ENCODE measurements at places on chromosomes 4 and X.
A peak's percentile ranks its signal among the peaks of the same experiment; 100 is the strongest.

DNA sequence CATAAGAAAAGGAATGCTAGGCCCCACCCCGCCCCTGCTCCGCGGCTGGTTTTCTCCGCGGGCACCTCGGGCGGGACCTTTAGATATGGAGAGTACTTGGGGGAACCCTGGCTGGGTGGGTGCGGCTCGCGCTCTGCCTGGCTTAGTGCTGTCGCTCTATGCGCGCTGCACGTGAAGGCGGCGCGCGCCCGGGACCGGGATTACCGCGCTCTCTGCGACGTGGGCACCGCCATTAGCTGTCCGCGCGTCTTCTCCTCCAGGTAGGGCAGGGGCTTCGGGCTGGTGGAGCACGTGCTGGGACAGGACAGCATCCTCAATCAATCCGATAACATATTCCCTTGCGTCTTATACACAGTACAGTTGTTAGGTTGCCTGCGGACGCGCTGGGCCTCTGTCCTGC, 56.0 kb downstream of the MAGEB10 start:
- DNase-seq: no peak

DNA sequence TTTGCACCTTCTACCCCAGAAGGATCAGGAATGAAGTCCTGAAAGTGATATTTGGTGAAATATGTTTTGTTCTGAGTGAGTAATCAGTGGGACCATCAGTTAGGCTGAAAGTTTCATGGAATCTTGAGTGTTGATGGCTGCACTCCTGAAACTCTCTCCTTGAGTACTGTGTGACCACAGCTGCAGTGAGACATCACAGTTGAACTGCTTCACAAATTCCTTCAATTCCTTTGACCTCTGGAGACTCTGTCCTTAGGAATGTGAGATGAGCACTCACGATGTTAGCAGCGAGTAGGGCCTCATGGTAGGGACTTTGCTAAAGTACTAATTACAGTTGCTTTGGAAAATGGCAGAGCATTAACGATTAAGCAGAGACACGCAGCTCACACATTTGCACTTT, 142.9 kb upstream of the SLC4A4 start:
- no peak for DNase-seq

GRCh38 chr4:7807351-7807921, 132.2 kb downstream of the AFAP1 start:
- DNase-seq: no peak

- DNase-seq: no peak
Observed at GRCh38 chr4:27057662-27058061, 197.0 kb downstream of the STIM2 start.

DNA sequence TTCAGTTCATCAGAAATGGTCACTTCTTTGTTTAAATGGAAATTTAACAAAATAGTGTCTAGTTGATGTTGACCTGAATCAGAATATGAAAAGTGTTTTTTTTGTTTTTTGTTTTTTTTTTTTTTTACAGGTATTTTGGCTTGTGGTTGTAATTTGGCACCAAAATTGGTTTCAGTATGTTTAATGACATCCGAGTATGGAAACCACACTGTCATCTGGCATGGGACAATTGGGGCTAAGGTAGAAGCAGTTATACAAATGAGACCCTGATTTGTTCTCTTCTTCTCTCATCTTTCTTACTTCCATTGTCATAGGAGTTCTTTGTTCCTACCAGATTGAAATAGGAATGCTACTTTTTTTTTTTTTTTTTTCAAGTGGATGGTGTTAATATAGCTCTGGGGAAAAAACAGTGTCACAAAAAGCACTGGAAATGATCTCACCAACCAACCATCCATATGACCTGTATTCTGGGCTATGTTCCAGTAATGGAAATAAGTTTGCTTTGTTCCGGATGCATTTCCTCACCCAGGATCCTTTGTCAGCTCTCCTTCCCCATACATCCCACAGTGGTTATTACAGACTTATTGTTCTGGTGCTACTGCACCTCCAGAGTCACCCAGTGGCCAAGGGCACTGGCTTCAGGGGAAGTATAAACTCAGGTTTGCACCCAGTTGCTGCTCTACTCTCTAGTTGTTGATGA, 95.8 kb downstream of the ATXN3L start:
- no peak for DNase-seq

DNA sequence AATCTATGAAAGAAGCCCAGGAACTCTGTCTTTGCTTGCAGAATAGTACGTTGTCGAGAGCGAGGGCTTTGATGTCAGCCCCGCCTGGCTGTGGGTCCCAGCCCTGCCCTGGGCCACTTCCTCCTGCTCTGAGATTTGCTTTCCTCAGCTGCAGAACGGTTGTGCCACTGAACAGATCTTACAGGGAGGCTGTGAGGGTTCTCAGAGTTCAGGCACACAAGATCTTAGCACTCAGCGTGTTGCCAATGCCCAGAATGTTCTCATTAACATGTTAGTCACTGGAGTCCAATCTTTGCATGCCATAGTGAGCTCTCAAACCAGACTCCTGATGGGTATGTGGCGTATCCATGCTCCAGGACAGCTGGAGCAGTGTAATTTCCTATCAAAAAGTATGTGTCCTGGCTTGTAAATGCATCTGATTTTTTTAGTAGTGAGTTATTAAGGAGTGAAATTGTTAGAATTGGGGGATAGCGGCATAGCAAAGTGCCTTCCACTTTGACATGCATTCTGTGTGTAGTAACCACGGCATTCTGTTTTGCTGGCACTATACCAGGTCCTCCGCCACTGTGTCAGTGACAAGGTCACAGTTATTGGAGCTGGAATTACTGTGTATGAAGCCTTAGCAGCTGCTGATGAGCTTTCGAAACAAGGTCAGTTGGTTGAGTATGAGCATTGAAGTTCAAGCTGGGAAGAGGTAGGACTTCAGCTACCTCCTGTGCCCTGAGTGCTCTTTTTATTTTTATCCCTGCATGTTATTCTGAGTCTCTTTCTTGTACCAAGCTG, 31.6 kb downstream of the TKTL1 start:
- no peak for DNase-seq

DNA sequence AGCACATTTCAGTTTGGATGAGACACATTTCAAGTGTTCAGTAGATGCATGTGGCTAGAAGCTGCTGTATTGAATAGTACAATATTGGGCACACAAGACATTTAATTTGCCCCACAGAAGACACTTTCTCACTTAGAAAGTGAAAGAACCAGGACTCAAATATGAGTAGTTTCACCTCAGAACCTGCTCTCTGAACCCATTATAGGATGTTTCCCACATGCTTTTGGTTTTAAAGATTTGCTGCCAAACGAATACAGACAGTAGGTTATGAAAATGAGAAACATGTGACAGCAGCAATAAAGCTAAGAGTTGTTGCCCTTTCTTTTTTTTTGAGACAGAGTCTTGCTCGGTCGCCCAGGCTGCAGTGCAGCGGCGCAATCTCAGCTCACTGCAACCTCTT, 32.3 kb downstream of the C4orf54 start:
- no peak for DNase-seq

- no peak for DNase-seq
Observed at GRCh38 chr4:53196882-53197771, 168.7 kb downstream of the SCFD2 start.

GRCh38 chr4:158179465-158179864, 6.6 kb upstream of the GASK1B start:
- no peak for DNase-seq

GRCh38 chr4:16694884-16695276, 203.6 kb downstream of the LDB2 start:
- no peak for DNase-seq

DNA sequence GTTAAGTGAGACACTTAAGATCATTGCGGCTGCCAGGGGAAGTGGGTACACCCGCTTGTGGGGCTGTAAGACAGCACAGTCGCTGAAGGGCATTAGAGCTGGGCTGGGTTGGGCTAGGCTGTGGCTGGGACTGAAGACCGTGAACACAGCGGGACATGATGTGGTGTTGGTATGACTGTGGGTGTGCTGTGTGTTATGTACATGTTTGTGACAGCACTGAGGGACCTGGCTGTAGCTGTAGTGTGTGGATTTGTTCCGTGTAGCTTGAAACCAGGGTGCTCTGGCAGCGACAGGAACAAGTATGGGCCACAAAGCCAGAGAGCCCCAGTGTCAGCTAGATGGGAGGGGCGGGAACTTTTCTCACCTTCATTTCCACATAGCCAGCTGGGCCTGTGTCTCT, 82.1 kb downstream of the NHSL2 start:
- peak; percentile 3 for DNase-seq

GRCh38 chr4:95360256-95360903, 188.4 kb downstream of the UNC5C start:
- DNase-seq: no peak

- no peak for DNase-seq
Observed at GRCh38 chr4:87679449-87680169, 29.5 kb downstream of the DMP1 start.

GRCh38 chrX:147850875-147851274, 60.8 kb upstream of the FMR1 start:
- no peak for DNase-seq

DNA sequence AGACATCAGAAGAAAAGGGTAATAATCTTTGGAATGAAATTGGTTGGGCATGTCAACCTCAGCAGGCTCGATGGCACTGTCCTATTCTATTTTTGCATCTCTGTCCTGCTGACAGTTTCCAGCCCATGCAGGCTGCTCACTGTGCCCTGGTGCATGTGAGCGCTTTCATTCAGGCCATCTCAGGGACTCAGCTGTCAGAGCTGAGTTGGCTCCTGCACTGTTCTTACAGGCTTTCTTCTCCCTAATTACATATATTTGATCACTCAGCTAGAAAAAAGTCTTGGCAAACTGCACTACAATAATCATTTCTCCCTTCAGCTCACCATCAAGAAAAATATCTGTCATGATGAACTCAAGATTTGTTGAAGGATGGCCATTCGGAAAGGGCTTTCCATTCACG, 84.7 kb downstream of the RASL11B start:
- DNase-seq: no peak

DNA sequence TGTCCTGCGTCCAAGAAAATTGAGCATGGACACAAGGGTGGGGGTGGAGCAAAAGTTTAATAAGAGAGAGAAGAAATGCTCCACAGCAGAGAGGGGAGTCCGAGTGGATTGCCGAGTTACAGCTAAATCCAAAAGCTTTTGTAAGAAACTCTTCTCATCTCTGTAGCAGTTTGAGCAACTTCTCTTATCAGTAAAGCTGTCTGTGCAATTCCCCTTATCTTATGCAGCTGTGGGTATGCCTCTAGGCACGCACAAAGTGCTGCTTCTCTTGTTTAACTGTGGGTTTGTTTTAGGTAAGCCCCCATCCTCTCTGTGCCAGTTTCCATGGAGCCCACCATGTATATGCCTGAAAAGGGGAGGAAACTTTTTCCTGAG, 44.8 kb downstream of the HMGB2 start:
- DNase-seq: no peak

GRCh38 chr4:112947616-112948015, 101.8 kb upstream of the ANK2 start:
- DNase-seq: no peak

DNA sequence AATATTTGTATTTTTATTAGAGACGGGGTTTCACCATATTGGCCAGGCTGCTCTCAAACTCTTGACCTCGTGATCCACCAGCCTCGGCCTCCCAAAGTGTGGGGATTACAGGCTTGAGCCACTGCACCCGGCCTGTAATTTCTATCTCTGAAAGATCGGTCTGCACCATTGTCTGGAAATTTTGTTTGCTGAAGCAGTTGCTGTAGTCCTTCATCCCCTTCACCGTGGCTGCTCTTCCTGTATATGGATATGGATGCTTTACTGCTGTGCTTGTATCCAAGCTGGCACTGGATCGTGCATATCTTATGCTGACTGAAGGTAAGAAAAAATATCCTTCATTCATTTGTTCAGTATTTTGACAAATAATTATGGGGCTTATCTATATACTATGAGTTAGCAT, 338.4 kb upstream of the GNPDA2 start:
- DNase-seq: no peak

- DNase-seq: no peak
Observed at GRCh38 chrX:142998447-142999198, 27.1 kb upstream of the SPANXN4 start.

DNA sequence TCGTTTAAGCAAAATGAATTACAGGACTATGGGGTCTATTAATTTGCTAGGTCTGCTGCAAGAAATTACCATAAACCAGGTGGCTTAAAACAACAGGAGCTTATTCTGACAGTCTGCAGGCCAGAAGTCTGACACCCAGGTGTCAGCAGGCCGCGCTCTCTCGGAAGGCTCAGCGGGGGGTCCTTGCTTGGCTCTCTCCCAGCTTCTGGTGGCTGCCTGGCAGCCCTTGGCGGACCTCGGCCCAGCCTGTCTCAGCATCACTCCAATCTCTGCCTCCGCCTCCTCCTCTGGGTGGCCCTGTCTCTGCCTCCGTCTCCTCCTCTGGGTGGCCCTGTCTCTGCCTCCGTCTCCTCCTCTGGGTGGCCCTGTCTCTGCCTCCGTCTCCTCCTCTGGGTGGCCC, 580.5 kb upstream of the FAT1 start:
- DNase-seq: no peak

DNA sequence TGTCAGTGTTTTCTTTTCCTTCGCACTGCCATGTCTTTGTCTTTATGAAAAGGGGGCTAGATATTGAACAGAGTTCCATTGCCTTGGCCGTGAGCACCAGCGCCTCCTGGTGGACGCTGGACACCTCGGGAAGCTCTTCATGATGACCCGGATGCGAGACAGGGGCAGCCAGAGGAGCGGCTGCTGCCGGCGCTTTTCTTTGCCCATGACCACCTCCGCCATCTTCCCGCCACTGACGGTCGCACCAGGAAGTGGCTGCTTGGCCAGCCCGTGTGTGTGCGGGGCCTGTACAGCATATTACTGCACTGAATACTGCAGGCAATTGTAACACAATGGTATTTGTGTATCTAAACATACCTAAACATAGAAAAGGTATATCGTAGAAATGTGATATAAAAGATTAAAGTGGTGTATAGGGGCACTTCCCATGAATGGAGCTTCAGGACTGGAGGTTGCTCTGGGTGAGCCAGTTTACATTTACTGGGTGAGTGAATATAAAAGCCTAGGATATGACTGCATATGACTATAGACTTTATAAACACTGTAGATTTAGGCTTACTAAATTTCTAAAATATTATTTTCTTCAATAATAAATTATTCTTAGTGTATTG, 15.8 kb upstream of the GRIA2 start:
- no peak for DNase-seq

GRCh38 chr4:42282081-42282901, 115.0 kb upstream of the SHISA3 start:
- DNase-seq: no peak

DNA sequence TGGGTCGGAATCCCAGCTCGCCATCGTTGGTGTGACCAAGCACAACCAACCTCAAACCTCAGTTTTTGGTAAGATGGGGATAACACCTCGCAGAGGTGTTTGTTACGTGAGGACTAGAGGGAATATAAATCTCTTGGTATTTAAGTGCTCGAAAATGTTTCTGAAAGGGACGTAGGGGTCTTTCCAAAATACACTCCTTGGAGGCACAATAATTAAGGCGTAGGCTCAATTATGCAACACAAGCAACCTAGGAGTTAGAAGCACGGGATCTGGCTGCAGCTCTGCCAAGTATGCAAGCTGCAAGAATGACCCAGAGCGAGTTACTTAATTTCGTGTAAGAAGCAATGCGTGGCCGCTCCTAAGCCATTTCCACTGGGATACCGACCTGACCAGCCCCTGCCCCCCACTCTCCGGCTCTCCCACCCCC, 552 bp downstream of the ADH5 start:
- no peak for DNase-seq
